ENCODE measurements at places on chromosomes 4 and X.
A peak's percentile ranks its signal among the peaks of the same experiment; 100 is the strongest.

- DNase-seq: no peak
Measured at GRCh38 chr4:54308110-54308509, 79.0 kb downstream of the PDGFRA start.

- DNase-seq: peak; percentile 19
Measured at GRCh38 chrX:22081475-22082092, 49.5 kb downstream of the PHEX start.

GRCh38 chr4:73447671-73448070 is 11.7 kb downstream of the AFP start:
- no peak for DNase-seq

GRCh38 chr4:39102297-39102696 is 40.3 kb downstream of the KLHL5 start:
- DNase-seq: no peak

GRCh38 chr4:120010646-120011045 is 56.0 kb downstream of the MAD2L1 start:
- DNase-seq: no peak

- DNase-seq: no peak
Measured at GRCh38 chr4:5955201-5955821, 62.4 kb upstream of the CRMP1 start.

GRCh38 chr4:114368751-114369150 is 229.9 kb upstream of the UGT8 start:
- no peak for DNase-seq

DNA sequence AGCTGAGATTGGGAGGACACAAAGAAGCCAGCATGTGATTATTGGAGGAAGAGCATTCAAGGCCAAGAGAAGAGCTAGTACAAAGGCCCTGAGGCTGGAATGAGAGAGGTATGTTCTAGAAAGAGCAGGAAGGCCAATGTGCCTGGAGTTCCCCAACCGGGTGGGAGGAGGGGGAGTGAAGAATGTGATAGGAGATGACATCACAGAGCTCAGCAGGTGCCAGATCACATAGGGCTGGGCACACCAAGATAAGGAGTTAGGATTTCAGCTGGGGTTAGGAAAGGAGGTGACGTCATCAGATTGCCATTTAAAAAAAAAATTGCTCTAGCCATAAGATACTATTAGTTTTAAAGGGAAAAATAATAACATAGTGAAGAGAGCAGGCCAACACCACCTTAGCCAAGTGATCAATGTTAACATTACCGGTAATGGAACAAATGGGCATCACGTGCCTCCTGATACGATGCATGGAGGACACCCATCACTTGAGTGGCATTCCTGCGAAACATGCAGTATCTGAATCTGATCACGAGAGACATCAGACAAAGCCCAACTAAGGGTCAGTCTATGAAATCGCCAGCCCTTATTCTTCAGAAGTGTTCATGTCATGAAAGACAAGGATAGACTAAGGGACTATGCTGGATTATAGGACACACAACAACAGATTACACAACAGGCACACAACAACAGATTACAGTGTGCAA is 344.3 kb downstream of the BCOR start:
- DNase-seq: no peak
